K562 (cell line): ENCODE measurements at places on chromosomes 13 and 19. TPM values are rescaled to one million over a fixed set of nuclear protein-coding genes. Genes with fewer than 3 reads are reported as not detected.
A peak's percentile ranks its signal among the peaks of the same experiment; 100 is the strongest.

- H3K4me1 ChIP-seq: no peaks in the 10 kb centered on the region
- no peak overlapping the region for H3K27ac ChIP-seq
- H3K4me3 ChIP-seq: no peak overlapping the region
Measured at GRCh38 chr13:109412283-109412901, 374.0 kb downstream of the IRS2 start.

- H3K4me1 ChIP-seq: peaks cover 49% of the 10 kb centered on the region
- peaks cover 27% of the 10 kb centered on the region; the same call in 1 of the 3 replicates for H3K36me3 ChIP-seq
- H3K27me3 ChIP-seq: no peaks in the 10 kb centered on the region
Measured at GRCh38 chr19:1853295-1854038, 5.2 kb upstream of the REXO1 start.

DNA sequence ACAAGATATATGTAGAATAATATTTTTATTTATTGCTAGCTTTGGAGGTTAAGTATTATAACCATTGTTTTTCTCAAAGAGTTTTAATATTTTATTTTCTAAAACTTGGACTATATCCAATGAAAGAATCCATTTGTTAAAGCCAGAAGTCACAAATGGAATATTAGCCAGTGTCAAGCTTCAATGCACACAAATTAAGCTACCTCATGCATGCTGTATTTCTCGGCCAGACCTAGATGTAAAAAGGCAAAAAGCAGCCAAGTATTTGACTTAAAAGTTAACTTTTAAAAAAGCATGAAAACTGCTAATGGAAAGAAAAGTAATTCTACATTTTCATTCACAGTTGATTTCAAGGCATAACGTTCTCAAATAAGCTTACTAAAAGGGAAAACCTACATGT is 160.0 kb upstream of the ATXN8OS start:
- H3K36me3 ChIP-seq: no peaks in the 10 kb centered on the region
- no peaks in the 10 kb centered on the region for H3K4me1 ChIP-seq

DNA sequence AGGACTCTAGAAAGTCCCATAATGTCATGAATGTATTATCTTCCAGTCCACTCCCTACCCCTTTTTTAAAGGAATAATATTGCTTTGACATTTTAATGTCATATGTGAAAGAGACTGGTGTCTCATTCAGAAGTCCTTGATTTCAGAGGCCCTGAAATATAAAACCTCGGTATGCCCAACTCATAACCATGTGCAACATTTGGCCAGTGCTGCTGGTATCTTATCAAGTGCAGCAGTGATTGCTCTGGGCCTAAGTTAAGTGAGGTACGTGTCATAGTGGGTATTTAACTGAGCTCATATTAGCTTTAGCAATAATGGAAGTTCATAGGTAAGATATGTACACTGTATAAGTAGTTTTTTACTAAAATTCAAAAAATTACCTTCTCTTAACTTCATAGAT is 14.7 kb downstream of the TEX30 start:
- H3K4me1 ChIP-seq: no peaks in the 10 kb centered on the region
- no peak overlapping the region for H3K27ac ChIP-seq
- no peaks in the 10 kb centered on the region for H3K36me3 ChIP-seq
- H3K27me3 ChIP-seq: no peaks in the 10 kb centered on the region
- DNase-seq: no peak
- H3K4me3 ChIP-seq: no peak overlapping the region

DNA sequence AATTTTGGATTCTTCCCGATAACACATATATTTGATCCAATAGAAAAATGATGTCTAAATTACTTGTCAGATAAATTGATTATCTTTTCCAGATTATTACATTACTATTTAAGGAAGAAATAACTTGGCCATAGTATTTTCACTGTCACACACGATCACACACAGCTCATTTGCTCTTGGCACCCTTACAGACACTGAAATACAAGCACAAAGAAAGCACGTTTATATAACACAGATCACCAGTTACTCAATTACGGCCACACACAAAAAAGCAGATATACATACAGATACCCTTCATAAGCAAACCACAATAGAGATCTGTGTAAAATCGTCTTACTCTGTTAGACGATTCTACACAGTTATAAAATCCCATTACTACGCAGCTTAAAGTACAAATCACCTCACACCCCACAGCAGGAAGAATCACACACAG is 716 bp upstream of the ZNF420 start:
- no peaks in the 10 kb centered on the region for H3K36me3 ChIP-seq
- peak overlapping the region; percentile 71 for H3K27ac ChIP-seq
- no peaks in the 10 kb centered on the region; the same call in 2 of the 3 replicates for H3K4me1 ChIP-seq
- H3K4me3 ChIP-seq: peak overlapping the region; percentile 79
- no peaks in the 10 kb centered on the region for H3K27me3 ChIP-seq

The OR7C1 gene
- 0.16 TPM in 1 of 2 replicates, not detected in the other for total RNA-seq
